ENCODE measurements at places on chromosomes 5 and 9.

GRCh38 chr9:114258866-114259797 lies 63.8 kb upstream of the ORM1 start:
- no peak for DNase-seq

DNA sequence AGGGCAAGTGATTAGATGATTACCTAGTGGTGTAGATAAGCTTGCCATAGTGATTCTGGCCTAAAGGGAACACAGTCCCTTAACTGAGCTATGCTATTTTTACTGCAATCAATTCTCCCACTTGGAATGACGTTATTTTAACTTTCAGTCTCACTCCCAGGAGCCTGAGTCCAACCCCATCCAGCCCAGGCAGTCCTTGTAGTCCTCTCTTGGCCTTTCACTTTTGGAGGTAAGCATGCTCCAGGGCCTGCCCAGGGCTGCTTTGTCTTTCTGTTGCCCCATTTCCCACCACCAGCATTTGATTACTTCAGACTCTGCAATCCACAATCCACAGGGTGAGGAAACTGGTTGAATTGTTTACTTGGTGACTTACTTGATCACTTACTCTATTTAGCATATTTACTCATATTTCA lies 233.0 kb downstream of the CD180 start:
- no peak for DNase-seq

- DNase-seq: no peak
Measured at GRCh38 chr5:123429221-123429954, 6.2 kb upstream of the CEP120 start.

GRCh38 chr9:129108083-129108804 lies 2.3 kb downstream of the CRAT start:
- DNase-seq: no peak

DNA sequence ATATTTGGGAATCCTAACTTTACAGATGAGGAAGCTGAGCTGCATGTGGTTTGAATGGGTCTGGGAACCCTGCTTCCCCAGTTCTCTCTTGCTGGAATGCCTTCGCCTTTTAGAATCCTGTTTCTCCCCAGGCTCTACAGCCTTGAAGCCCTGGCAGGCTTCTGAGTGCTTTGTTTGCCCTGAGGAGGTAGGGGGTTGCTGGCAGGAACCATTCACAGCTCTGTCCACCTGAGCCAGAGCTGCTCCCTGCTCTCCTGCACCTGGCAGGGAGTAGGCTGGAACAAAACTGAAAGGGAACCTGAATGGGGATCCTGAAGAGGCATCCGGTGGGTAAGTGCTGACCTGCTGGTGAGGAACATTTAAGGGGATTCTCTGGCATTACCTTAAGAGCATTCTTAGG lies 33.0 kb downstream of the KIF4B start:
- no peak for DNase-seq
